ENCODE measurements at places on chromosomes 1 and 21.

- DNase-seq = peak; percentile 21
Observed at GRCh38 chr1:78351551-78352216, 139.1 kb upstream of the PTGFR start.

DNA sequence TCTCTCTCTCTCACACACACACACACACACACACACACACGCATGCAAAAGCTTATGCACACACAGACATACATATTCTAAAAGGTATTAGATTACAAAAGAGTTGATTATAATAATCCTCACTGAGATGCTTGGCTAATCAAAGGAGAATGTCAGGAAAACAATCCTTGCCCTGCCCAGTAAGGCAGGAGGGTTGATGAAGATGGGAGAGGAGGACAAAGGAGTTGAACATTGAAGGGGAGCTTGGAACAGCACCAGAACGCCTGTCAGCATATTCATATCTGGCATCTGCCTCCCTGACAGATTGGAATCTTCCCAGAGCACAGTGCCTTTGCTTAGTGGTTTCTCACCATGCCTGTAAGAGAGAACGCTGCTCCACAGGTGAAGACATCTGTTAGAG lies 68.6 kb upstream of the PALMD start:
- DNase-seq = no peak

- DNase-seq = no peak
Observed at GRCh38 chr1:156646738-156647211, 4.9 kb downstream of the BCAN start.

GRCh38 chr1:17162941-17163340 lies 42.0 kb upstream of the PADI1 start:
- no peak for DNase-seq

DNA sequence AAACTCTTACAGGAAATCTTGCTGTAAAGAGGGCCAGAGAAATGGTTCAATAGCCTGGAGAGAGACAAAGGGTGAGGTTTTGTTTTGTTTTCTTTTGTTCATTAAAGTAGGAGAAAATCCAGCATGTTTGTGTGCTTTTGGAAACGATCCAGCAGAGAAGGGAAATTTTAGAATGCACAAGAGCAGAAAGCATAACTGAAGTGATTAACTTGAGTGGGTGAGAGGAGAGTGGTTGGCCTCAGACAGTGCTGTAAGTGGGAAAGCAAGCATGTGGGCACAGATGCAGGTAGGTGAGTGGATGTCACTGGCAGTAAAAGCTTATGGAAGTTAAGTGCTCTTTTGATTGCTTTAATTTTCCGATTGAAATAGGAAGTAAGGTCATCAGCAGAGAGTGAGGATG lies 50.2 kb downstream of the EEIG2 start:
- peak; percentile 37 for DNase-seq

GRCh38 chr1:101520302-101520701 lies 283.5 kb downstream of the S1PR1 start:
- peak; percentile 73 for DNase-seq

DNA sequence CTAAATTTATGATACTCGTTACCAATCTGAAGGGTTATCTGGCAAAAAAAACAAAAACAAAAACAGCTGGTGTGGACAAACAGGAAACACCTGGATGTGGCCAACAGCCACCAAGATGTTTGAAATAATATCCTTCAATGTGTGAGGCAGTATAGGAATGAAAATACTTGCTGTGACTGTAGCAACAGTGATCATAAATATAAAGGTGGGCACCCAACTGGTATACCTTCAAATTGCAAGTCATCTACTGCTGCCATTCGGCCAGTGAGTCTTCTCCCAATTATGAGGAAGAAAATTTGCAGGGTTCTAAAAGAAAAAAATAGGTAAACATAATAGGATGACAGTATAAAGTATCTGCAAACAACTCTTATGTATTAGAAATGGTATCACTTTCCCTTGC lies 916 bp downstream of the YIPF1 start:
- no peak for DNase-seq

DNA sequence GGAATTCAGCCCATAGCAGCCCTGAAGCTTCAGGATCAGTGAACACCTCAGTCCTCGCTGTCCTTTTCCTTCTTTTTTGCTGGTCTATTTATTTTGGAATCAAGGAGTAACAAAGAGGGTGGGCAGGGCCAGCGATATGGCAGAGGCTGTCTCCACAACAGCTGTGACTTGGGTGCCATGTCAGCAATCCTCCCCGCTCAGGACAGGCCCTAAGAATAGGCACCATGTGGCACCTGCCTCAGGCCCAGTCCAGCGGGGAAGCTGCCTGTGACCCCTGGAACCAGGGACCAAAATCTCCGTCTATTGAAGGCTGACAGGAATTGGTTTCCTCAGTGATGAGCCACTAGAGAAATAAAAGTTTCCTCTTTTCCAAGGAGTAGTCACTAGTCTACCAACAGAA lies 58.6 kb upstream of the TNR start:
- DNase-seq = no peak

DNA sequence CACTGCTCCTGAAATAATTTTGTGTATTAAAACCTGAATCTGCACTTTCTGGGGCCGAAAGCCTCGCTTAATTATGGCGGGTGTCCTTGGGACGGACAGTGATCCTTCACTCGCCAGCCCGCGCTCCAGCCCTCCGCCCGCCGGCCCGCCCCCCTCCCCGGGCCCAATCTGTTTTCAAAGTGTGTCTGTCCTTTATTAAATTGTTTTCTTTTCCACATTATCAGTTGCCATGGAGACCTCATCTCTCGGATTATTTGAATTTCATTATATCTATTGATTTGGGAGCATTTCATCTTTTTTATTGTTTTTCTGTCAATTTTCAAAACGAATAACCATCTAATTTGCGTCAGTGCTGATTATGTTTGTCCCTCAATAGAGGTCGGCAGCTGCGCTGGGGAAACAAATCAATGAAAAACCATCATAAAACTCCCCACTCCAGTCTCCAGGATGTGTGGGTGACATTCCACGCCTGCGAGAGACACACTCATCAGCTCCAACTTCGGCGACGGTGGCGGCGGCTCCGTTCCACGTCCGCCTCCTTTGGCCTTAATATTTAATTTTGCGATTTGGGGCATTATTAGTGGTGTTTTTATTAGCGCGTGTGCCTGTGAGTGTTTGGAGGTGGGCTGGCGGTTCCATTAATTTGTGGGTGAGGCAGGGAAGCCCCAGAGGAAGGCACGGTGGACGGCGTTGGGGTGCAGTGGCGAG lies 123.9 kb downstream of the CASZ1 start:
- DNase-seq = no peak

- no peak for DNase-seq
Observed at GRCh38 chr1:226510453-226510852, 38.1 kb upstream of the STUM start.

DNA sequence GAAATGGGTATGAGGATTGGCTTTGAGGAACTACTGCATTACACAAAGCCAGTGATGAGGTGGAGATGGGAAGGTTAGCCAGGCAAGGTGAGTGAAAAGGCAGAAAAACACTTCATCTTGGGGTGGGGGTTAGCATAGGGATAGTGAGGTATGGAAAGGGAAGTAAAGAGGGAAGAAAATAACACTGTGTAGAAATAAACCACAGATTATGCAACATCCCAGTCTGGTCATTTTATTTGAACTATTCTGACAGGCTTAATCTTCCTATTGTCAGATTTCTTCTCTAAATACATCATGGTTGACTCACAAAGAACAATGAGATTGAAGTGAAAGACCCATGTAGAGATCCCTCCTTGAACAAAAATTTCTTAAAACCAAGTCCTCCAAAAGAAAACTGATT lies 640.2 kb downstream of the PTPRC start:
- DNase-seq = peak; percentile 58

DNA sequence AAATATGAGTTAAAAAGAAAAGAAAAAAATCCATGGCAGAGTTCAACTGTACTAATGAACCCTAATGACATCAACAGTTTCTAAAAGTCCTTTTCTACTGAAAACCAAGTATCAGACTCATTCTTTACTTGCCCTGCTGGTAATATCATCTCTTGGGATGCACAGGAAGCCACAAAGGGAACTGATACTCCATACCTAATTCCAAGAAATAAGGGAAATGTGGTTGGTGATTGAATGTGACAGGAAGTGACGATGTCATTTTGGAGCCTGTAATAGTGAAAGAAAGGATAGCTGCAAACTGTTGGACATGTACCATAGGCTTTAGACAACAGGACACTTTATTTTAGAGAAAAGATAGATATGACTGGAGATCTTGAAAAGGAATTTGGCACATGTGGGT lies 98.7 kb upstream of the VAV3 start:
- DNase-seq = no peak

DNA sequence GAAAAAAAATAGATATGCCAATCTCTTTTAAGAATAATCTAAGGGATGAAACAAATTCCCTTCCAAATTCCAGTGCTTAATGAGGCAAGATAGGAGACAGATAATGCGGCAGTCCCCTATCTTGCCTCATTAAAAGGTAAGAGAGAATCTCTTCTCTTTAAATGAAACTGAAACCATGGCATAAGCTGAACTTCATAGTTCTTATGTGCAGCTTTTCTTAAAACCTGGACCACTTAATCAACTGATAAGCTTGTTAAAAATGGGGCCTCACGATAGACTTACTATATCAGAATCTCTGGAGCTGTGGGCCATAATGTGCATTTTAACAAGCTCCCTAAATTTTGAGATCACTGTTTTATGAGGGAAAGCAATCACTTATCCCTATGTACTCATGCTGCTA lies 79.2 kb downstream of the NIBAN1 start:
- no peak for DNase-seq

- peak; percentile 87 for DNase-seq
Observed at GRCh38 chr1:8133657-8134430, 107.7 kb upstream of the ERRFI1 start.
